ENCODE measurements at places on chromosomes 11 and 22. TPM values are rescaled to one million over a fixed set of nuclear protein-coding genes. Genes with fewer than 3 reads are reported as not detected.

GRCh38 chr11:57662893-57663292, 5.0 kb upstream of the ZDHHC5 start:
- peak; percentile 60 for DNase-seq
- H3K36me3 ChIP-seq: peaks cover 2% of the 10 kb centered on the region
- peaks cover 6% of the 10 kb centered on the region for H3K4me1 ChIP-seq
- H3K27ac ChIP-seq: peak overlapping the region; percentile 70
- no peaks in the 10 kb centered on the region for H3K27me3 ChIP-seq

GRCh38 chr11:62015615-62016014, 48.2 kb upstream of the FTH1 start:
- DNase-seq: no peak
- H3K4me1 ChIP-seq: peaks cover 27% of the 10 kb centered on the region
- no peak overlapping the region for H3K27ac ChIP-seq

DNA sequence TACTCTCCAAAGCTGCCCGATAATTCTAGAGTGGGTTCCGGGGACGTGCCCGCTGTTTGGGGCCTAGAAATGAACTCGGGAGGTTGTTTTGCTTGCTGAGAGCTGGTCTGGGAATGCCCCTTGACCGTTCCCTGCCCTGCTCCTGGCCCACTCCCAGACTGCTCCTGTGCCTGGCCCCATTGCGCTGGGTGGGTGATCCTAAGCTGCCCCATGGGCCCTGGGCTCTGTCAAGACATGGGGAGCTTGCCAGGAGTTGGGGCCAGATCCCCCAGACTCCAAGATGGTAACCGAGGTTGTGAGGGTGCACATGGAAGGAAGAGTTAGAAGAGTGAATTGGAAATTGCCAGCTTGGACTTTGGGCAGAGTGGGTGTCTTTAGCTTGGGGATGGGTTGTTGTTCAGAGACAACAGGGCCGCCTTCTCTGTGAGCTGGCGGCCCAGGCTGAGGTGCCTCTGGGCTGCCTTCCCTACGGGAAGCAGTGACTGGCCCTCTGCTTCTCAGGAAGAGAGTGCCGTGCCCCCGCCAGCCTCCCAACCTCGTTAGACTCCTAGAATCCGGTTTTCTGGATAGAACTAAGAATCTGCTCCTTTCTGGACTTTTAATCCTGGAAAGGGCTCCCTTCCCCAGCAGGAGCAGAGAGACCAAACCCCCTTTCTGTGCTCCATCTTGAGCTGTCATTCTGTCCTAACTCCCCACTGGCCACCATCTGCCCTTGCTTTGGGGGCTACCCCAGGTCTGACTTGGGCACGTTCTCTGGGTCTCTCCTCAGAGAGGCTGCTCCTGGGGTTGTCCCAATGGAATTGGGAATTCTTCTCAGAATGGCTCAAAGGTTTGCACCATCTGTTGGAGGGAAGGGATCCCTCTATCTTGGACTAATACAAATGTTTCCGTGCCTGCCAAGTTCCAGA, 1.8 kb downstream of the ST3GAL4 start:
- no peaks in the 10 kb centered on the region for H3K27me3 ChIP-seq
- no peak for DNase-seq
- H3K36me3 ChIP-seq: no peaks in the 10 kb centered on the region
- H3K4me1 ChIP-seq: peaks cover 22% of the 10 kb centered on the region
- no peak overlapping the region for H3K4me3 ChIP-seq

DNA sequence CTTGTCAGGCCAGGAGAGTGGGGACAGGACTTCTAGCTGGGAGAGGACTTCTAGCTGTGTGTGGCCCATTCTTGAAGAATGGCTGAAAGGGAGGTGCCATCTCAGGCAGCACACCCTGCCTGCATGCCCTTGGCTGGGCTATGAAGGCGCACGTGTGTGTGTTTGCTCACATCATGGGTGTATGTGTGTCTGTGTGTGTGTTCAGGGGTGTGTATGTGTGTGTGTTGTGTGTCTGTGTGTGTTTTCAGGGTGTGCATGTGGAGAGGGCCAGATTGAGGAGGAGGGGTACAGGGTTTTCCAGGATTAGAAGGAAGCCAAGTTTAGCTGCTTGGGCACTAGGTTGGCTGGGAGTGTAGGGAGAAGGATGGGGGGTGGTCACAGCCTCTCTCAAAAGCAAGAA, 16.6 kb downstream of the TP53I11 start:
- H3K4me3 ChIP-seq: no peak overlapping the region
- peaks cover 4% of the 10 kb centered on the region for H3K4me1 ChIP-seq
- DNase-seq: no peak
- H3K36me3 ChIP-seq: no peaks in the 10 kb centered on the region
- H3K27me3 ChIP-seq: no peaks in the 10 kb centered on the region

DNA sequence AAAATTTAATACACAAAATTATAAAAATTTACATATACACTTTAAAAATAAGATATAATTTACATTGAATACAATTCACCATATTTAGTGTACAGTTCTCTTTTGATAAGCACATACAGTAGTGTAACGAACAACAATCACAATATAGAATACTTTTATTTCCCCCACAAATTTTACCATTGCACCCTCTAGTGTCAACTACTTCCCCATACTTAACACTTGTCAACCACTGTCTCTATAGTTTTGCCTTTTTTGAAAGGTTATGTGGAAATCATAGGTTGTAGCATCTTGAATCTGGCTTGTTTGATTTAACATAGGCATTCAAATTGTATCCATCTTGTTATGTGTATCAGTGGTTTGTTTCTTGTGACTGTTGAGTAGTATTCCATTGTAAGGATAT, 21.3 kb upstream of the PANX1 start:
- no peaks in the 10 kb centered on the region for H3K4me1 ChIP-seq
- H3K27ac ChIP-seq: no peak overlapping the region
- H3K27me3 ChIP-seq: no peaks in the 10 kb centered on the region
- no peak overlapping the region for H3K4me3 ChIP-seq

GRCh38 chr11:61645179-61645868, 34.9 kb upstream of the DAGLA start:
- H3K27me3 ChIP-seq: no peaks in the 10 kb centered on the region
- H3K27ac ChIP-seq: no peak overlapping the region
- H3K36me3 ChIP-seq: no peaks in the 10 kb centered on the region
- no peak for DNase-seq

The TMPRSS4 gene
- total RNA-seq: 86.4 TPM

The HORMAD2 gene
- 3.1 TPM for total RNA-seq

The SLC7A4 gene
- 1.9 TPM for total RNA-seq

The TTC28 gene
- 12.0 TPM for total RNA-seq

The LDHAL6A gene
- total RNA-seq: 0.59 TPM

The CDHR5 gene
- 30.2 TPM for total RNA-seq
